Tibial nerve (tissue), 4 donors: ENCODE measurements at places on chromosomes 13 and 19. TPM values are rescaled to one million over a fixed set of nuclear protein-coding genes. Genes with fewer than 3 reads are reported as not detected.

DNA sequence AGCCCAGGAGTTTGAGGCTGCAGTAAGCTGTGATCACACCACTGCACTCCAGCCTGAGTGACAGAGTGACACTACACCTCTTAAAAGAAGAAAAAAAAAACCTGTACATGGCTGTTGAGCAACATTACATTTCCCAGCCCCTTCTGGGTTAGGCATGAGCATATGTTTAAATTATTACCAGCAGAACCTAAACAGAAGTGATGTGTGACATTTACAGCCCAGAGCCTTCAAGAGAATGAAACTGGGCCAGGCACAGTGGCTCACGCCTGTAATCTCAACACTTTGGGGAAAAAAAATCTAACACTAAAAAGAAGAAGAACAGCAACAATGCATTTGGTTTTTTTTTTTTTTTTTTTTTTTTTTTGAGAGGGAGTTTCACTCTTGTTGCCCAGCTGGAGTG is 38.3 kb downstream of the MRPS31 start:
- H3K4me1 ChIP-seq, result no peaks in the 10 kb centered on the region
- peaks cover 3% of the 10 kb centered on the region for H3K36me3 ChIP-seq
- H3K27me3 ChIP-seq, result no peaks in the 10 kb centered on the region
- no peak overlapping the region for H3K27ac ChIP-seq
- H3K4me3 ChIP-seq, result no peak overlapping the region

DNA sequence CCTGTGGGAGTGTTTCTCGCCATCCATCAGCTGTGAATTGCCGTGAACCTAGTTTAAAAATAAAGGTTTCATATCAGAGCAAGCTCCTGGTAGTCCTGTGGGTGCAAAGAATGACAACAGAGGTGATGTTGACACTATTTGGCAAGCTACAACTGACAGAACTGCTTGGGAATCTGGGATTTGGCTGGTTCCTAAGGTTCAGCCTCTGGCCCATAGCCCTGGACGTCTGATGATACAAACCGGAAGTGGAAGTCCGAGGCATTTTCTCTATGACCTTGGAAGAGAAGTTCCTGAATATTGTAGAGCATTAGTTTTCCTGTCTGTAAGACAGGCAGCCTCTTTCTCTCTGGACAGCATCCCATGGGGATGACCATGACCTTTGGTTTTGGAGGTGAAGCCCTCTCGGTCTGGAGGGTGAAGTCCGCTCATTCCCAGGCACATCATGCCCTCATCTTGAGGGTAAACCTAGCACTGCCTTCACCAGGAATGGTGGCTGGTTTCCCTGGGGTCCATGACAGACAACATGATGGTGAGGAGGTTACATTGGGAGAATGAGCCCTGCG is 29.1 kb downstream of the GATAD2A start:
- no peaks in the 10 kb centered on the region for H3K27me3 ChIP-seq
- no peak overlapping the region for H3K4me3 ChIP-seq
- H3K4me1 ChIP-seq, result peaks cover 13% of the 10 kb centered on the region
- DNase-seq, result peak; percentile 57
- peaks cover 3% of the 10 kb centered on the region for H3K36me3 ChIP-seq

DNA sequence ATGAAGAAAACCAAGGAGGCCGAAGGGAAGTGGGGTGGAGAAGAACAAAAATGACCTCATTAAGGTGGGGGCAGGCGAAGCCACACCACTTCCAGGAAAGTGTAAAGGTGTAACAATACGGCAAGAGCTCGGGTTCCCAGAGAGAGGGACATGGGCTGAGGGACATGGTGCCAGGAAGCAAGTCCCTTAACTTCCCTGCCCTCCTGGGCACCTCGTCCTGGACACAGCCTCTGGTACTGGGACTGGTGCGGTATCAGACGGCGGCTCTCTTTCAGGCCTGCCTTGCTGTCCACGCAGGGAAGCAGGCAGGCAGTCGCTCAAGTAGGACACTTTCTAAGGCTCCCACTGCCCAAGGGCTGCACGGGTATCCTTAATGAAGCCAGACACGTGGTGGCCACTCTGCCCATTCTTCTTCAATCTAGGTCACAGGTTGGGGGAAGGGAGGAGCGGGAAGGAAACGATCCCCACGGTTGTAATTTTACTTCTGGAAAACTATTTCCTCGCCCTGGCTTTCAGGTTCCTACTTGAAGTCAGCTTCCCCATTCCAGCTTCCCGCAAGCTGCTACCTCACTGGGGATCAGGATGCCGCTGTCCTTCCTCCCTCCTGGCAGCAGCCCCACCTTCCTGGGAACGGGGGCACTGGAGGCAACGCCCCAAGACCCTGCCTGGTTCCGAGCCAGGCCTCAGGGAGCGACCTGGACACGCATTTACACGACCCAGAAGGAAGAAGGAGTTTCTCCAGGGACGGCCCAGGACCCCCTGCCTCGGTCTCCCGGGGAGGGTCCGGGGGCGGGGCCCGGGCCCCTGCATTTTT is 1.2 kb downstream of the AP3D1 start:
- H3K27me3 ChIP-seq, result no peaks in the 10 kb centered on the region
- peaks cover 32% of the 10 kb centered on the region for H3K4me1 ChIP-seq
- H3K36me3 ChIP-seq, result peaks cover 7% of the 10 kb centered on the region
- no peak for DNase-seq

DNA sequence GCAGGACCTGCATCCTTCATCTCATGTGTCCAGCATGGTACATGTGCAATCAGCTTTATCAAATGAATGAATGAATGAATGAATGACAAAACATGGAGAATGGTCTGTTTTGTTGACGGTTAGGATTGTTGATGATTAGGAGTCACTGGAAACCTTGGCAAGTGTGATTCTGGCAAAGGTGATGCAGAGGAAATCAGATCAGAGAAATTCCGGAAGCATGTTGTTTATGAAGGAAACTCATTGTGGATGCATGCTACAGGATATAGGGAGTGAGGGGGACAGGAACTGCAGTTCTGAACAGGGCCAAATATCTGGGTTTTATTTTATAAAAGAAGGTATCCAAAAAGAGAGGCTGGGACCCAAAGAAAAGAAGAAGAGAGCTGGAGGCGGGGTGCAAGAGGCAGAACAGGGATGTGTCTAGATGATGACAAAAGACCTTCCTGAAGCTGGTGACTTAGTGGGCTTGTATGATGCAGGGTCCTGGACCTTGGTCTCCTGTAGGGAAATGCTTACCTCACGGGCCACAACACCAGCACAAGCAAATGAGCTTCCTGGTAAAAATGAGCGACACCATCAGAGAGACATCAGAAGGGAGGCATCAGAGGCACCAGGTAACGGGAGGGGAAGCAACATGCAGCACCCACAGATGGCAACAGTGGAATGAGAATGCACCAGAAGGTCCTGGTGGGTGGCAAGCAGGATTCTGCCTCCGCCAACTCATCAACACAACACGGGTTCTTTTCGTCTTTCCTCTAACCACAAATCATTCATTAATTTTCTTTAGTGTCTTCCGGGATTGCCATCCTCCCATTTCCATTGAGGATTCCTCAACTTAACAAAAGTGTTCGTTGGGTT is 159.6 kb downstream of the FOXO1 start:
- DNase-seq, result no peak
- H3K27ac ChIP-seq, result peak overlapping the region; percentile 91
- H3K27me3 ChIP-seq, result no peaks in the 10 kb centered on the region
- no peaks in the 10 kb centered on the region for H3K4me1 ChIP-seq
- no peaks in the 10 kb centered on the region for H3K36me3 ChIP-seq

DNA sequence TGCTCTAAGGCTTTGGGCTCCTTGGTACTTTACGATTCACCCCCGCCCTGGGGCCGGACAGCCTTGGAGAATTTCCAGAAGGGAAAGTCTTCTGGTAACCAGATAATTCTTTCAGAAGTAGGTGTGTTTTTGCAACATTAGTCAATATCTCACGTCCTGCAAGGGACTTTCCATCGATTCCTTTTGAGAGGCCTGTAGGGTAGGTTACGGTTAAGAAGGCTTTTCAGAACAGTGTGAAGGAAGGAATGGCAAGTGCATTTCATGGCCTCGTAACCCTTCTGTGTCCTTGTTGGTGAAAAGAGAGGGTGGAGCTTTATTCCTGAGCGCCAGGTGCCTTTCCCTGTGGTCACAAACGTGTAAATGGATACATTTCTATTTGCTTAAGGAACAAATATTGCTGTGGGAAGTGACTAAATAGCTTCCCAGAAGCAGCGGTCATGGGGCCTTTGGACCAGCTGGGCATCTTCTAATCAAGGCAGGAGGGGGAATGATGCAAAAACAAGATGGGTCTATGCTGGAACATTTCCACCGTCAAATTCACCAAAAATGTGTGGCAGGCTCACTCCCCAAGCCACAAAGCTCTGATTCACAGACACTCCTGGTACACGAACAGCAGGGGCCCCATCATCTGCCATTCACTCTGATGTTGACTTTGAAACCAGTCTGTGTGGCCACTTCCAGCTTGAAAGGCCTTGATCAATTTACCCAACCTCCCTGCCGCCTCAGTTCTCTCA is 99.2 kb downstream of the ANKRD10 start:
- H3K4me3 ChIP-seq, result no peak overlapping the region
- peaks cover 23% of the 10 kb centered on the region for H3K4me1 ChIP-seq
- no peak overlapping the region for H3K27ac ChIP-seq

- no peak for DNase-seq
- no peaks in the 10 kb centered on the region for H3K36me3 ChIP-seq
- H3K4me1 ChIP-seq, result peaks cover 23% of the 10 kb centered on the region
- no peaks in the 10 kb centered on the region for H3K27me3 ChIP-seq
- H3K4me3 ChIP-seq, result no peak overlapping the region
These were observed 8.7 kb upstream of the KLF2 start for GRCh38 chr19:16315825-16316505.

FCER2 gene
- 0.90 TPM for total RNA-seq
